ENCODE measurements at places on chromosomes 12 and 14. TPM values are rescaled to one million over a fixed set of nuclear protein-coding genes. Genes with fewer than 3 reads are reported as not detected.

GRCh38 chr12:95142431-95143151 is 69.2 kb upstream of the NR2C1 start:
- H3K4me3 ChIP-seq: no peak overlapping the region
- H3K36me3 ChIP-seq: no peaks in the 10 kb centered on the region
- DNase-seq: no peak
- H3K27ac ChIP-seq: no peak overlapping the region
- H3K4me1 ChIP-seq: peaks cover 8% of the 10 kb centered on the region

DNA sequence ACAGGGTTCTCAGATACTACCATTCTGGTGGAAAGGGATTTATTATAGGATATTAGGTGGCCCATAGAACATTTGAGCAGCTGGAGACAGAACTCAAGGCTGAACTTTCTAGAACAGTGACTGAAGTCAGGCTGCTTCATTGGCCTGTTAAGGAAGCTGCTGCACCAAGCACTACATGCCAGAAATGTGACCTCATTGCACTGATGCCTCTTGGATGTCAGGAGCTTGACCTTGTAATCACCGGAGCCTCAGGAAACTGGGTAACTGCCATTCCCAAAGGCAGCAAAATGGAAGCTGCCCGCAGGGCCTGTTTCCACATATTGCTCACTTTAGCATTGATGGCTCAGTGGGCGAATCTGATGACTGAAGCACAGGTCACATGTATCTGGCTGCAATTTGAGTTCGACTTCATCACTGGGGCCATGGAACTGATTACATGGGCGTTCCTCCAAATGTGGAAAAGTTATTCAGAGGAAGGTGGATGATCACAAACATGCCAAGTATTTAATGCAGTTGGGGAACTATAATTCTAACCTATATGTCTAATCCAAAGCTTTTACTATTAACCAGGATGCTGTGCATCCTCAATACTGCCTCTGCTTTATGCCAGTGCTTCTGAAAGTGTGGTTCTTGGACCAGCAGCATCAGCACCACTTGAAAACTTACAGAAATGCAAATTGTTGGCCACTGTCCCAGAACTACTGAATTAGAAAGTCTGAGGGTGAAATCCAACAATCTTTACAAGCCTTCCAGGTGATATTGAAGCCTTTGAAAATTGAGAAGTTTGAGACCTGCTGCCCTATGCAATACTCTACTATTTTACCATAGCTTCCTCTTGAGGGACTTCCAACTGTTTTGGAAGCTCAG is 337.2 kb upstream of the NAV3 start:
- no peaks in the 10 kb centered on the region for H3K36me3 ChIP-seq
- no peaks in the 10 kb centered on the region for H3K4me1 ChIP-seq
- no peak for DNase-seq
- H3K27me3 ChIP-seq: no peaks in the 10 kb centered on the region
- no peak overlapping the region for H3K4me3 ChIP-seq

GRCh38 chr14:104977681-104978653 is at the start of gene AHNAK2:
Gene AHNAK2, minus strand, starts transcription at chr14:104978374. Its CDS starts 137 bp downstream, at chr14:104978237.
- peak; percentile 88 for DNase-seq
- H3K4me1 ChIP-seq: no peaks in the 10 kb centered on the region
- H3K27me3 ChIP-seq: peaks cover 26% of the 10 kb centered on the region
- H3K36me3 ChIP-seq: no peaks in the 10 kb centered on the region
- H3K27ac ChIP-seq: no peak within 1 kb of the TSS

- no peak within 1 kb of the TSS for H3K27ac ChIP-seq
- H3K36me3 ChIP-seq: no peaks in the 10 kb centered on the region
- H3K27me3 ChIP-seq: no peaks in the 10 kb centered on the region
- peak; percentile 56 for DNase-seq
Observed at GRCh38 chr14:91244501-91244901, at the start of gene GPR68. Gene GPR68, minus strand, starts transcription at chr14:91244704. Its CDS starts 9,654 bp downstream, at chr14:91235050.

- H3K4me1 ChIP-seq: peaks cover 4% of the 10 kb centered on the region
- peaks cover 43% of the 10 kb centered on the region for H3K27me3 ChIP-seq
- H3K27ac ChIP-seq: no peak overlapping the region
- no peaks in the 10 kb centered on the region for H3K36me3 ChIP-seq
Observed at GRCh38 chr12:26126340-26127284, 1.8 kb upstream of the BHLHE41 start.

DNA sequence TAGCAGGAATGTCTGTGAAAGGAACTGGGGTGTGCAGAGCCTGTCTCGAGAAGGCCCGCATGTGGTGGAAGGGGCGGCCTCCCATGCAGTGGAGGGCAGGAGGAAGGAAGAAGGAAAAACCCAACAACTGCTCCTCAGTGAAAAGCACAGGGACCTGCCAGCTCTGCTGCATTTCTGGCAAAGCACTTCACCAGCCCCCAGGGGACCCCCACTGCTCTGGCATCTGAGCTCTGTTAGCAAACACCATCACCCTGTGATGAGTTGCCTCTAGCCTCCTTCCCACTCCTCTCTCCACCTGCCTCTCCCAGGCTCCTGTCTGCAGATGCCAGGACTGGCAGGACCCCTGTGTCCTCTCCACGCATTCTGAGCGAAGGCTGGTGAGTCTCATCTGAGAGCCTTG is 69.0 kb upstream of the DDX11 start:
- H3K4me3 ChIP-seq: no peak overlapping the region
- no peak for DNase-seq
- no peaks in the 10 kb centered on the region for H3K27me3 ChIP-seq
- H3K36me3 ChIP-seq: no peaks in the 10 kb centered on the region
- H3K27ac ChIP-seq: no peak overlapping the region
- H3K4me1 ChIP-seq: no peaks in the 10 kb centered on the region

DNA sequence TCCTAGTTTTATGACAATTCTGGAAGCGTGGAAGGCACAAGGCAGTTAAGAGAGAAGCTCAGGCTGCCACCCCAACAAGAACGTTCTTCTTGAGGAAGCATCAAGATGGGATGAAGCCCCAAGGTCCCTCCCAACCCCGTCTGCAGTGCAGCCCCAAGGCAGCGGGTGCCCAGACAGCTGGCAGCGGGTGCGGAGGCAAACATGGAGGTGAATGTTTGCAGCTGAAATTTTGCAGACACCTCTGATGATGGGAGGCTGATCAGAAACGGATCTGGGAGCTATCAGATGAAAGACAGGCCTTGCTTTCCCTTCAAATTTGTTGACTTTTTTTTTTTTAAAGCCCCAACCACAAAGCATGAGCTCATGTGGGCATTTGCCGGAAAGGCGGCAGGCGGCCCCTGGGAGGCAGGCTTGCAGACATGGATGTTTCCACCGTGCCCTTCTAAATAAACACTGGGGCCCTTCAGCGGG is 230.7 kb upstream of the RTL1 start:
- DNase-seq: no peak
- no peaks in the 10 kb centered on the region for H3K36me3 ChIP-seq
- no peaks in the 10 kb centered on the region for H3K4me1 ChIP-seq
- H3K27ac ChIP-seq: no peak overlapping the region
- H3K4me3 ChIP-seq: no peak overlapping the region

DNA sequence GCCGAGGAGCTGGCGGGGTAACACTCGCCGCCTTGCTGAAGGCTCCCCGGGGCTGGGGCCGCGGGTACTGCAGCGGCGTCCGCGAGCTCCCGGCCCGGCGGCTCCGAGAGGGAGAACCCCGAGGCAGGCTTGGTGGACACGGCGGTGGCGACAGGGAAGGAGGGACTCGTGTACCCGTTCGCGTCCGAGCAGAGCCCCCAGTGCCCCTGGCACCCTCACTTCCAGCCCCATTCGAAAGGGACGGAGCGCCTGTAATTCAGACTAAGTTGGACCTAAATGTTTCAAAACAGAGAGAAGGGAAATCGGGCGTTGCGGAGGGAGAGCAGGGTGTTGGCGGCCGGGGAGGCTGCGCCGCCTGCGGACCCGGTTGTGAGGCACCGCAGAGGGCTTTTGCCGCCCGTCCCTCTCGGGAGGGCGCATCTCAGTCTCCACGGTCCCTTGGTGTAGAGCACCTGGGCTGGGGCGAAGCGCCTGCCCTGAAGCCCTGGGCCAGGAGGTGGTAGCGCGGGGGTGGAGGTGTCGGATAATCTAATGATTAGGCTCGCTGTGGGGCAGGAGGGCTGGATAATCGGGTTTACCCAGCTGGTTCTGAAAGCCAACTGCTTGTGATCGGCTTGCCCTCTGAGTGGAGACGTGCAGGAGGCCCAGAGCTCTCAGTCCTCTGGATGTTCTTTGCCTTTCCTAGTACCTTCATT is 771 bp downstream of the DAAM1 start:
- no peaks in the 10 kb centered on the region for H3K36me3 ChIP-seq
- H3K4me3 ChIP-seq: peak overlapping the region; percentile 85
- H3K27ac ChIP-seq: peak overlapping the region; percentile 32
- H3K4me1 ChIP-seq: peaks cover 5% of the 10 kb centered on the region
- peak; percentile 63 for DNase-seq

DNA sequence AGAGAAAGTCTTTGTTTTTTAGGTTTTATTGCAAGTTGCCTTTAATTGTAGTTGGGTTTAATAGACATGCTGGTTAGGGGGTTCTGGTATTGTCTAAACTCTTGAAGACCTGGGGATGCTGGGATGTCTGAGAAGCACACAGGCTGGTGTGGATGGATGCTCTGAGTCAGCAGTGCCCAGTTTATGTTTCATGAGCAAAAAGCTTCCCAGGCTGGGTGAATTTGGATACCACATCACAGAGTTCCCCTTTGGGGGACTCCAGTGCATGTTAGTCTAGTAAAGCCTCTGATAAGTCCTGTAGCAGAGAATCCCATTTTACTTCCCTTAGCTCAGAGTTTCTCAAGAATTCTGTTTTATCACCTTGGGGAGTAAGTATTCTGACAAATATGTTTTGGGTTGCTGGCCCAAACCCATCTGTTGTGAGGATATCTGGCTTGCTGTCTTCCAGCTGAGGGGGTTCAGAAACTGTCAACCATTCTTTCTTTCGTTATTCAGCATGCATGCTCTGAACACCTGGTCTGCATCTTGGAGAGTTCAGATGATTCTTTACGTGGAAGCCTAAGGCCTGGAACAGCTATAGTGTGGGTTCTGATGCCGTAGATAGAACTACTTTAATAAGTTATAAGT is 509.1 kb downstream of the VRK1 start:
- no peak for DNase-seq
- no peak overlapping the region for H3K4me3 ChIP-seq
- H3K36me3 ChIP-seq: no peaks in the 10 kb centered on the region
- no peaks in the 10 kb centered on the region for H3K4me1 ChIP-seq
- no peak overlapping the region for H3K27ac ChIP-seq

DNA sequence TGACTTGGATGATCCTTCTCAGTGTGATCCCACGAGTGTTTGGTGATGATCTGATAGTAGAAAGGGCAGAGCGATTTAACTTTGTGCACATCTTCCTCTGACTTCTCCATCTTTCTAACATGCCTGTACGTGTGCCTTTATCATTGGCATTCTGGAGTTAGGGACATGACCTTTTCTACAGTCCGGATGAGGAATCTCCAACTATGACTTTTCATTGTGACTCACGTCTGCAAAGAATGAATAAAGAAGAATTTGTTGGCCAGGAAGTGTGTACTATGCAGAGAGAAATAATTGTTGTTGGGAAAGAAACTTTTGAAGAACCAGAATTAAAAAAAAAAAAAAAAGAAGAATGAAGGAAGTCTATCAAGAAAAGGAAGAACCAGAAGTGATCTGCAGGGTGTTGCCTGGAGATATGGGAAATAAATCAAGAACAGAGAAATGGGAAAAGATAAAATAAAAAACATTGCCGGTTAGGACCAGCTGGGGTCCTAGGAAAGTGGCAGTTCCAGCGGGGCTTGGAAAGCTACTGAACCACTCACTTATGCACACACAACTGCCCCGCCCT is 25.3 kb downstream of the PPFIBP1 start:
- no peak for DNase-seq
- no peak overlapping the region for H3K27ac ChIP-seq
- no peaks in the 10 kb centered on the region for H3K27me3 ChIP-seq

DNA sequence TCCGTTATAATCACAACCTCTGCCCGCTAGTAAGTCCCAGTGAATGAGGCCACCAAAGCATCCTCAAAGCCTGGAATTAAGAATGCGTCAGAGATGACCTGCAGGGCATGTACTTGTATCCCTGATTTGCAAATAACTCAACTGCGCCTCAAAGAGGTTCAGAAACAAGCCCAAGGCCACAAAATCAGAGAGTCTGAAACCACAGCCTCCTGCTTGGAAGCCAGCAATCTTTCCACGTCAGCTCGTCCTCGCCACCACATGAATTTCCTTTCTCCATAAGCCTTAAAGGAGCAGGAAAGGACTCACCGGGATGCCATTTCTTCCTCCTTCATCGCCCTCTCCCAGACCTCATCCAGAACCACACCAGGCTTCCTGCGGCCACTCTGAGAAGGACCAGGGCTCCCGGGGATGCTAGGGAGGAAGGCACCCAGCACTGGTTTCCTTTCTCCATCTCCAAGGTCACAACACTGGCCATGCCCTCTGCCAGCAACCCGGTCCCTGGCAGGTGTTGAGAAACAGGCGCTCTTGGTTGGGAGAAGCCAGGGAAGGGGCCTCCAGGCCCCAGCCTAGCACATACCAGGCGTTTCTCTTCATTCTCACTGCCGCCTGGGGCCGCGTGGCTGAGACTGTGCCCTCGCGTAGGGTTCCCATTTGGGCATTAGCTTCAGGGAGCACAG is 191.2 kb upstream of the DIO3 start:
- no peaks in the 10 kb centered on the region for H3K36me3 ChIP-seq
- no peaks in the 10 kb centered on the region for H3K27me3 ChIP-seq
- H3K27ac ChIP-seq: no peak overlapping the region
- no peak overlapping the region for H3K4me3 ChIP-seq

GRCh38 chr14:76742966-76743365 is 18.3 kb upstream of the VASH1 start:
- no peaks in the 10 kb centered on the region for H3K4me1 ChIP-seq
- H3K36me3 ChIP-seq: no peaks in the 10 kb centered on the region
- H3K27ac ChIP-seq: no peak overlapping the region

CAND1 gene
- 271 TPM for total RNA-seq

C12orf54 gene
- not detected for total RNA-seq

KLRD1 gene
- total RNA-seq: not detected

KRT5 gene
- not detected for total RNA-seq

KRT1 gene
- not detected for total RNA-seq

MSI1 gene
- 51.9 TPM for total RNA-seq

TDRD9 gene
- total RNA-seq: not detected

PRB2 gene
- not detected for total RNA-seq

AKAP6 gene
- 0.89 TPM for total RNA-seq

TCL1B gene
- 9.6 TPM for total RNA-seq

CCDC85C gene
- total RNA-seq: 35.8 TPM

Measured in H1 (cell line).